ENCODE measurements at places on chromosomes 13 and 19.

GRCh38 chr19:35063940-35064818, 22.7 kb downstream of the HPN start:
- no peaks in the 10 kb centered on the region for H3K27me3 ChIP-seq
- H3K27ac ChIP-seq: no peak overlapping the region
- no peaks in the 10 kb centered on the region for H3K36me3 ChIP-seq
- no peaks in the 10 kb centered on the region for H3K4me1 ChIP-seq
- no peak overlapping the region for H3K4me3 ChIP-seq

GRCh38 chr13:78657699-78658629, 991 bp downstream of the OBI1 start:
- no peak for DNase-seq
- H3K4me3 ChIP-seq: peak overlapping the region; percentile 93
- H3K4me1 ChIP-seq: peaks cover 11% of the 10 kb centered on the region
- peak overlapping the region; percentile 64 for H3K27ac ChIP-seq
- no peaks in the 10 kb centered on the region for H3K27me3 ChIP-seq
- no peaks in the 10 kb centered on the region for H3K36me3 ChIP-seq

GRCh38 chr19:19618219-19619051, at the start of gene PBX4:
TSS of gene PBX4 (minus strand) at chr19:19618687. CDS start at chr19:19618629, 58 bp downstream.
- peak within 1 kb of the TSS; percentile 45 for H3K4me3 ChIP-seq
- H3K27me3 ChIP-seq: no peaks in the 10 kb centered on the region
- no peaks in the 10 kb centered on the region for H3K36me3 ChIP-seq
- H3K27ac ChIP-seq: no peak within 1 kb of the TSS
- H3K4me1 ChIP-seq: peaks cover 7% of the 10 kb centered on the region

DNA sequence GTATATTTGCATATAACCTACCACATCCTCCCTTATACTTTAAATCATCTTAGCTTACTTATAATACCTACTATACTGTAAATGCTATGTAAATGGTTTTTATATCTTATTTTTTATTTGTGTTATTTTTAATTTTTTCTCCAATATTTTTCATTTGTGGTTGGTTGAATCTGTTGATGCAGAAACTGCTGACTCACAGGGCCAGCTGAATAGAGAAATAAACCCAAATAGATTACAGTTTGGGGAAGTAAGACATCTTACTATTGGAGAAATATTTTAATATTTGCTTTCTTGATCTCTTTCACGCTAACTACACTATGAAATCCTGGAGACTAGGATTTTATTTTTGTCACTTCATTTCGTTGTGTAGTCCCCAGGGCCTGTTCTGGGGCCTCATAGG, 7.1 kb downstream of the SMAD9 start:
- no peaks in the 10 kb centered on the region for H3K4me1 ChIP-seq
- no peak overlapping the region for H3K27ac ChIP-seq
- no peak for DNase-seq
- H3K4me3 ChIP-seq: no peak overlapping the region

DNA sequence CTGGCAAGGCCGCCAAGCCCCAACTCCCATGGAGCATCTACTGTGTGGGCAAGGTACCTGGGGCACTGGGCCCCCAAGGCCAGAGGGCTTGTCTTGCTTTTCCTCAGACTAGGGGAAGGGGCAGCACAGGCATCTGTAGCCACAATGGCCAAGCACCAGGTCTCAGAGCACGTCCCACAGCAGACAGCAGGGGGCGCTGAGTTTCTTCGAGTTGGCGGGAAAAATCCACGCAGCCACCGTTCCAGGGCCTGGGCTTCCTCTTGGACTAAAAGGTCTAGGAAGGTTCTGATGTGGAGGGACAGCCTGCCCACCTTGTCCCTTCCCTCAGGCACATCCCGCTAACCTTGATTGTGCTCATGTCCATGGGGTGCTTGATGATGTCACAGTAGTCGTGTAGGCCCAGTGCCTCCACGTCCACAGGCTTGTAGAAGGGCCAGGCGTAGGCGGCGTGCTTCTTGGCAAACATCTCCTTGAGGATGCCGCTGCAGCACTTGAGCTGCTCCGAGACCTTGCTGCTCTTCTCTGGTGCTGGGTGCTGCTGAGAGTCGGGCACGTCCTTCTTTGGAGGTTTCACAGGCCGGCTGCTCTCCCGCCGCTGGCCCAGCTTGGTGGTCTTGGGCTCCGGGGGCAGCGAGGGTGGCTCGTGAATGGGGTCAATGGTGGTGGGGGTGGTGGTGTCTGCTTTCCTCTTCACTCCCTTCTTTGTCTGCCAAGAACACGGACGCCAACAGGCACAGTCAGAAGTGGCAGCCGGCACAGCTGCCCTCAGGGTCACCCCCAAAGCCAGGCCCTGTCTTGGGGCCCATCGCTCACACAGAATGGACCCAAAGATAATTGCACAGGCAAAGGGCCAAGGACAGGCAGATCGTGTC, 32.0 kb upstream of the EPHX3 start:
- no peak overlapping the region for H3K4me3 ChIP-seq
- peaks cover 60% of the 10 kb centered on the region for H3K36me3 ChIP-seq
- peak overlapping the region; percentile 67 for H3K27ac ChIP-seq
- H3K4me1 ChIP-seq: peaks cover 45% of the 10 kb centered on the region

GRCh38 chr19:35254341-35255297, 5.8 kb downstream of the LSR start:
- no peaks in the 10 kb centered on the region for H3K27me3 ChIP-seq
- H3K4me1 ChIP-seq: peaks cover 9% of the 10 kb centered on the region
- no peak overlapping the region for H3K4me3 ChIP-seq
- no peaks in the 10 kb centered on the region for H3K36me3 ChIP-seq
- H3K27ac ChIP-seq: no peak overlapping the region

DNA sequence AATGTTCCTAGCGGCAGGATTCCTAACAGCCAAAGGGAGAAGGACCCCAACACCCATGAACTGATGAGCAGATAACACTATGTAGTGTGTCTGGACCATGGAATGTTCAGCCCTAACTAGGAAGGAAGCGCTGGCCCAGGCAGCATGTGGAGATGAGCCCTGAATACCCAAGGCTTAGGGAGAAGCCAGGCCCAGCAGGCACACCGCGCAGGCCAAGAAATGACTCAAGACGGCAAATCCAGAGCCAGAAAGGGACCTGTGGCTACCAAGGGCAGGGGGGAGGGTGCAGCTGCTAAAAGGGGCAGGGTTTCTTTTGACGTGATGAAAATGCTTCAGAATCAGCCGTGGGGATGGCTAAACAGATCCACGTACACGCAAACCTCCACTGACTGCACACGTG, 20.7 kb upstream of the TINCR start:
- peaks cover 19% of the 10 kb centered on the region for H3K4me1 ChIP-seq
- DNase-seq: no peak
- peaks cover 2% of the 10 kb centered on the region for H3K36me3 ChIP-seq
- H3K27ac ChIP-seq: no peak overlapping the region
- no peaks in the 10 kb centered on the region for H3K27me3 ChIP-seq
- H3K4me3 ChIP-seq: no peak overlapping the region

GRCh38 chr19:42450314-42450934, 7.7 kb upstream of the CXCL17 start:
- H3K36me3 ChIP-seq: no peaks in the 10 kb centered on the region
- H3K4me1 ChIP-seq: no peaks in the 10 kb centered on the region
- no peaks in the 10 kb centered on the region for H3K27me3 ChIP-seq

- no peak overlapping the region for H3K4me3 ChIP-seq
- no peak overlapping the region for H3K27ac ChIP-seq
- H3K36me3 ChIP-seq: no peaks in the 10 kb centered on the region
- DNase-seq: no peak
- no peaks in the 10 kb centered on the region for H3K4me1 ChIP-seq
- no peaks in the 10 kb centered on the region for H3K27me3 ChIP-seq
These were observed 20.3 kb downstream of the ACTL9 start for GRCh38 chr19:8678244-8678807.

DNA sequence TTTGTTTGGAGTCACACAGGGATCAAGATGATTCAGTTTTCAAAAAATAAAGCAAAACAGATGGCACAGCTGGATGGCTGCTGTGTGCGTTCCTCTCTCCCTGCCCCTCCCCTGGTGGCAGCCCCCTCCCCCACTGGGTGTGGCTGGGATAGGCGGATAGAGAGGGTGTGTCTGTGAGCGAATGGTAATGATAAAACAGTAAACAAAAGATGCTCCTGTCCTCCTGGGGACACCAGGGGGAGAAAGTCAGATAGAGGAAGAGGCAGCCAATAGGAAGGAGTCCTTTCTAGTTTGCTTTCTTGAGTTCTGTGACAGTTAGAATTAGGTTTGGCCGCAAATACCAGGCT, 6.5 kb downstream of the TMEM255B start:
- H3K4me1 ChIP-seq: no peaks in the 10 kb centered on the region
- no peak for DNase-seq
- peak overlapping the region; percentile 35 for H3K27ac ChIP-seq
- no peak overlapping the region for H3K4me3 ChIP-seq

DNA sequence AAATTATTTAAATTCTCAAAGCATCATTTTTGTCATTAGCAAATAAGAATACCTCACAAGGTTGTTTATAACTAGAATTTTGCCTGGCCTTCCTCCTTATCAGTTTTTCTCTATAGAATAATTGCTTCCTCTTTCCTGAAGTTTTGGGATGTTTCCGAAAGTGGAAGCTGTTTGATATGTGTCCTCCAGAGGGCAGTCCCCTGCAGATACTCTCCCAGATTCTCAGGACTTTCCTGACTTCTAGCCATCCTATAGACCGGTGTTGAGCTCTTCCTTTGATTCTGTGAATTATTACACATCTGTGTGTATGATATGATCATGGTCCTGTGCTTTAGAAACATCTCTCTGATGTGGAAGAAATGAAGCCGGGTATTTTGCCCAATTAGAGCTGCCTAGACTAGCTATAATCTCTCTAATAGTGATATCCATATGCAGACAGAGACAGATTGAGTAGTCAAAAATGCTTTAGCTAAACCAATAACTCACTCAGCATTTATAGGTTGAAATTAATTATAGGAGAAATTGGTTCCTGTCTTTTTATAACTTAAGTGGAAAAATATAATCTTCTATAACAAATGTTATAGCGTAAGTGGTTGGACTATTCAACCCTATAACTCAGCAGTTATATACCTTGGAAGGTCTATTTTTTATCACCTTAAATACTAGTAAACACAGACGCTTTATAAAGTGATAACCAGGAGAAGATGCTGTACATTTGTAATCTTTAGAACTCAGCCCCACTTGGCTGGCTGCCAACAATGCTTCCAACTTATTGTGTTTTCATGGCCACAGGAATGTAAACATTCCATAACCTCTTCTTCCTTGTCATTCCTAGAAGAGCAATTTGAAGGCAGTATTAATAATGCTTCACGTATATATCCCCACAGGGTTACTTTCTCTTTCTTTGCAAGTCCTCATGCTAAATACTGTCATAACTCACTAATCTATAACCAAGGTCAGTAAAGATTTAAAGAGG, 201.0 kb upstream of the RXFP2 start:
- H3K27me3 ChIP-seq: no peaks in the 10 kb centered on the region
- DNase-seq: no peak

GRCh38 chr19:45768655-45768983, 433 bp downstream of the SIX5 start:
- peaks cover 7% of the 10 kb centered on the region for H3K36me3 ChIP-seq
- peak overlapping the region; percentile 80 for H3K4me3 ChIP-seq
- H3K27ac ChIP-seq: peak overlapping the region; percentile 98
- no peaks in the 10 kb centered on the region for H3K27me3 ChIP-seq
- peaks cover 56% of the 10 kb centered on the region for H3K4me1 ChIP-seq

DNA sequence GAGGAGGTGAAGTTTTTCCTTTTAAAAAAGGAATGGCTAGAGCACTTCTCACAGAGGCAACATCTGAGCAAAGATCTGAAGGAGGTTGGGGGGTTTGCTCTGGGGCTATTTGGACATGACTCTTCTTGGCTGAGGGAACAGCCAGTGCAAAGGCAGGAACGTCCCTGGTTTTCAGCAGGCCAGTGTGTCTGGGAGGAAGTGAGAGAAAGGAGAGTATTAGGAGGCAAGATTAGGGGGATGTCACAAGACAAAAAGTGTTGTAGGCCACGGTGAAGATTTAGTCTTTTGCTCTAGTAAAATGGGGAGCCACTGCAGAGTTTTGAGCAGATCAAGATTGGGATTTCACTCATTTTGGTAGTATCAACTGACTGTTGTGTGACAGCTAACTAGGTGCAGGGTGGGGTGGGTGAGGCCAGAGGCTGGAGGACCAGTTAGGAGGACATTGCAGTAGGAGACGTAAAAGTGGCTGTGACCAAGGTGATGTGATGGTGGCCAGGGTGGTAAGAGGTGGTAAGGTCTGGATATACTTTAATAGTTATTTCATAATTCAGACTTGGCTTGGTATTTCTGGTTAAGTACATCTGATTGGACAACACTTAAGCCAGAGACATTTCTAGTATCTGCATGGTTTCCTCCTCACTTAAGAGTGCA, 40.6 kb downstream of the WDFY2 start:
- H3K4me3 ChIP-seq: no peak overlapping the region
- H3K27me3 ChIP-seq: no peaks in the 10 kb centered on the region
- no peak overlapping the region for H3K27ac ChIP-seq
- no peaks in the 10 kb centered on the region for H3K36me3 ChIP-seq

DNA sequence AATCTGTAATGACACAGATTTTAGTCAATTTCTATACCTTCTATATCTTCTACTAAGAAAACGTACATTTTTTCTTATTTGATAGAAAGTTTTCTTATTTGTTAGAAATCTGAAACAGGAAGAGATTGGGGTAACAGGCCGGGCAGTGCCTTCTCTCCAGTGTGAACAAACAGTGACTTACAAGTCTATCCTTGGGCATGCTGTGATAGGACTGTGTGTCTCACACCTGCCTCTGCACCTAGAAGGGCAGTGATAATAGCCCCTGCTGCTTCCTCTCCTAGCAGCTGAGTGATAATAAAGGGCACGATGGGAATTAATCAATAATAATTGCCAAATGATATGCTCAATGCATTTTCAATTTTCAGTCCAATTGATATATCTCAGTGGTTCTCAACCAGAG, 1.4 kb downstream of the TMEM272 start:
- H3K27me3 ChIP-seq: no peaks in the 10 kb centered on the region
- no peak overlapping the region for H3K4me3 ChIP-seq
- no peaks in the 10 kb centered on the region for H3K36me3 ChIP-seq
- no peak overlapping the region for H3K27ac ChIP-seq

- H3K36me3 ChIP-seq: no peaks in the 10 kb centered on the region
- no peaks in the 10 kb centered on the region for H3K4me1 ChIP-seq
- no peak overlapping the region for H3K27ac ChIP-seq
- DNase-seq: no peak
These were observed 414.8 kb upstream of the PCDH20 start for GRCh38 chr13:61830475-61830874.

- H3K27ac ChIP-seq: no peak overlapping the region
- DNase-seq: no peak
- no peaks in the 10 kb centered on the region for H3K4me1 ChIP-seq
- H3K36me3 ChIP-seq: peaks cover 40% of the 10 kb centered on the region
- H3K27me3 ChIP-seq: no peaks in the 10 kb centered on the region
These were observed 39.5 kb downstream of the NOTCH3 start for GRCh38 chr19:15161028-15161984.

DNA sequence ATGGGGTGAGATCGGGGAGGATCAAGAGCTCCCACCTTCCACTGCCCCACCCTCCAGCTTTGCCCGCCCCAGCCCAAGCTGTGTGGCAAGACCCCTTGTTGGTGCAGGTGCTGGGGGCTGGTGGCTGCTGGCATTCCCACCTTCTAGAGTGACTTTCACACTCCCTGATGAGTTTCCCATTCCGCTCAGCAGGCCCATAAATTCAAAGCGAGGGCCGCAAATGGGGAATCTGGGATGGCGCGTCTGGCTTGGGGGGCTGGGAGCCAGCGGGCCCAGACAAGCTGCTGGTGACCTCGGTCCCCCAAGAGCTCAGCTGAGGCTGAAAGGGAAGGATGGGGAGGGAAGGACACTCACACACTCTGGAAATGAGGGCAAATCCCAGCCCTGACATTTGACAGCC, 110.3 kb downstream of the GADD45B start:
- H3K4me3 ChIP-seq: no peak overlapping the region
- H3K27me3 ChIP-seq: no peaks in the 10 kb centered on the region
- H3K36me3 ChIP-seq: no peaks in the 10 kb centered on the region
- peaks cover 7% of the 10 kb centered on the region for H3K4me1 ChIP-seq

GRCh38 chr13:69300131-69300530, 807.5 kb upstream of the ATXN8OS start:
- no peak overlapping the region for H3K27ac ChIP-seq
- H3K27me3 ChIP-seq: no peaks in the 10 kb centered on the region
- no peak overlapping the region for H3K4me3 ChIP-seq
- H3K4me1 ChIP-seq: no peaks in the 10 kb centered on the region
- DNase-seq: no peak

Measured in vagina (tissue), 2 donors.